Cortex of kidney (tissue), 1 donor: ENCODE measurements at places on chromosomes 13 and 19.

DNA sequence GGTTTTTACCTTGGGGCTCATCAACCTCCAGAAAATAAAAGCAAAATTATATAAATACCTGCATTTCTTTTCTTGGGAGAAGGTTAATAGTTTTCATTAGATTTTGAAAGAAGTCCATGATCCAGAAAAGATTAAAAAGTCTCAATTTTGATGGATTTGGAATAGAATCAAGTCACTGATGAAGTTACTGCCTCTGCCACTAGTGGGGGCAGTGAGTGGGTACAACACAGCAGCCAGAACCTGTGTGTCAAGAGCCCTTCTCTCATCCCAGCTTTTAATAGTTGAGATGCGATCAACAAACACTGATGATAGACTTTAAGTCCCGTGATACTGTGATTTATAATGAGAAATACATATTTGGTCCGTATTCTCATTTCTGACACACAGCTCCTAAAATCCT is 686.7 kb downstream of the DIAPH3 start:
- DNase-seq, result no peak

DNA sequence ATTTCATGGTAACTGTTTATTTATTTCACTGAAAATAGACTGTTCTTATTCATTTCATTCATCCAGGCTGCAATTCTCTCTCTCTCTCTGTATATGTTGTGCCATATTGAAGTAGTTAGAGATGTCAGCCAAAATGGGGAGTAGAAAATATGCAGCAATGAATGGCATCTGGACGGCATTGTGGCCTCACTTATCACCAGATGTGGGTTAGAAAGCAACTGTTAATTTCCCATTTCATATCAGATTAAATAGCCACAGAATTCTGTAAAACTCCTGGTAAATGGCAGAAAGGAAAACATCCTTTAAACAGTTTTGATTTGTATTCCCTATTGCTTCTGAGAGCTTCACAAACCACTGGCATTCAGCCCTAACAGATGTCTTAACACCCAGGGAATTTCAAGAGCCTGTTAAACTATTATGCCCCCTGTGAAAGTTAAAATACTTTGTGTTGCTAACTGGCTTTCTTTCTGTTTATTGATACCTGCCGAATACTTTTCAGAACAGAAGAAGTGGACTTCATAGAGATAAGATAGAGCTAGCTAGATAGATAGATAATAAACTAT is 1763.3 kb upstream of the MIR17HG start:
- DNase-seq, result no peak

DNA sequence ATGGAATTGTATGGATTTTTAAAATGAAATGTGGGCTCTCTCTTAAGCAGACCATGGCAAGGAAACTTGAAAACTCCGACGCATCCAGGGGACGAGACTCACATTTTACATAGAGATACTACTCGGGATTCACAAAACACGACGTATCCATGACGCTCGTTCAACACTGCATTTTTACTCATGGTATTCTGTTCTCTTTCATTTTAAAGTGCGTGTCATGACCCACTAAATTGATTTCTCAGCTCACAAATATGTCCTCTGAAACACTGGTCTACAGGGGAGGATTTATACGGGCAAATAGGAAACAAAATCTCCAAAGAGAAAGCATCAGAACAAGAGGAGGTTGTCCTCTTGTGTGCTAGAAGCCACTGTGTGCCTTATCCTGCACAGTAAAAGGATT is 523.5 kb downstream of the MYO16 start:
- no peak for DNase-seq

GRCh38 chr13:40084934-40085333 is 429.5 kb downstream of the COG6 start:
- DNase-seq, result no peak

- no peak for DNase-seq
Measured at GRCh38 chr19:903266-903797, 9.7 kb downstream of the R3HDM4 start.

DNA sequence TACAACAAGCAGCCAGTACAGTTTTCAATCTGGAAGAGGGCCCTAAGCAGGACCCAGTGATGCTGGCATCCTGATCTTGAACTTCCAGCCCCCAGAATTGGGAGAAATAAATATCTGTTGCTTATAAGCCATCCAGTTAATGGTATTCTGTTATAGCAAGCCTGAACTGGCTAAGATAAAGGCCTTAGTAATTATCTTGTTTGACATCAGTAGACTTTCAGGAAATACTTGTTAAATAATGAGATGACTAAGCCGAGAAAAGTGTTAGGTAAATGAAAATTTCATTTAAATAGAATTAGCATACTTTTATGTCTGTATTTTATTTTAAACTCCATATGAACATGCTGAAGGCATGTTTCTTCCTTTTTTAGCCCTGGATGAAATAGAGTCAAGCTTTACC is 188.2 kb downstream of the OLFM4 start:
- no peak for DNase-seq

DNA sequence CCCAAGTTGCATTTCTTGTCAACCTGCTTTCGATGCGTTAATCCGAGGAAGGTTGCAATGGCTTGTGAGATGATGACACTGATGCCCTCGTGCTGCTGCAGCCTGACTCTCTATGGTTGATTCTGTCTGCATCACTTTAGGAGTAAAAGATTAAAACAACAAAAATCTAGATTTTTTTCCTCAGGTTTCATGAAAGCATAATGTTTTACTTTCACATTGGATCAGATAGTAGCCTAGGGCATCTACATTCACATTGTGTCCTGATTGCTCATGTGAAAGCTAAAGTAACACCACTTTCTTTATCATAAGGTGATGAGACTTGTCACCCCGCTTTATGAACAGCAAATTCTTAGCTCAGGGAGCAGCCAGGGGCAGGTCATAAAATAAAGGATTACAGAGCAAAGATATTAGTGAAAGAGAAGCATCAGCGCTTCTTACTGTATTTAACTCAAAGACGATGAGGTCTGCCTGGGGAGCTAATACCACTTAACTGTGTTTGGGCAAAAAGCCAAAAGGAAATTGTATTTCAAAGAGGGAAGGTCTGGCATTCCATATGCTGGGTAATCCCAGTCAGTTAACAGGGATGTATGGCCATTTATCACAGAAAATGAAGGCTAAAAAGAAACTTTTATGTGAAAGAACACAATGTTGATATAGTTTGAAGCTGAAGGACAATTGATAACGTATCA is 270.5 kb downstream of the GPC6 start:
- no peak for DNase-seq

GRCh38 chr13:94641409-94641941 is 39.8 kb downstream of the GPR180 start:
- no peak for DNase-seq

- no peak for DNase-seq
Measured at GRCh38 chr19:2627855-2628254, 74.6 kb downstream of the GNG7 start.

- no peak for DNase-seq
Measured at GRCh38 chr19:9009935-9010651, at the start of gene MUC16. Gene MUC16, minus strand, starts transcription at chr19:9010409.

DNA sequence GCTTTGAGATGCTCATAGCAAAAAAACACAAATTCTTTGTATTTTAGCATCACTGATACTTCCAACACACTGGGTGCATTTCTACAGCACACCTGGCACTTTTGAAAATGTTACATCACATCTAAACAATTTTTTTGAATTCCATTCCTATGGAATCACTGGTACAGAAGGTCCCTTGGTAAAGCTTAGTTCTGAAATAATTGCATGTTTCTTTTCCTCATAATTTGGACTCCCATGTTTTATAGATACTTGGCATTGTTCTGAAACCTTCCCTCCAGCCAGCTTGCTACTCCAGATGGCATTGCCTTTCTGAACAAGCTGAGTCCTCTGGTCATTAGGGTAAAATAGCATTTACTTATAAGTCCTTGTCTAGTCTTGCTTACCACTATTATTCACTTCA is 481.3 kb upstream of the GPC6 start:
- DNase-seq, result no peak

- no peak for DNase-seq
Measured at GRCh38 chr19:30467239-30467638, 95.1 kb downstream of the ZNF536 start.
